ENCODE measurements at places on chromosomes 3 and 15.

DNA sequence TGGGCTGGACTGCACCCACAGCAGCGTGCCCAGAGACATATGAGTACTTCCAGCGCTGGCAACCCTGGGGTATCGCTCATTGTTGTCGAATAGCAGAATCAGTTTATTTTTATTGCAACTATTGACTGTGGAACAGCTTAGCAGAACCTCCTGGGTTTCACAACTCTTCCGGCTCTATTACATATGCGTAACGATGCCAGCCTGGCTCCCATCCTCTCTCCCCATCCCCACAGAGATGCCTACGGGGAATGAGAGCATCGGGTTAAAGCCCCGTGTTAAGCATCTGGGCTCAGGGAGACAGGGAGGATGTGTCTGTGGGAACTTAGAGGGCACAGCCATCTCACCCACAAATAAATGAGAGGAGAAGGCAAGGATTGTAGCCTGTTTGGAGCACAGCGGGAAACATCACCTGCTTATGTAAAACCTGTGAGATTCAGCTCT lies 76.6 kb upstream of the DLG1 start:
- no peak for DNase-seq

- DNase-seq: no peak
Observed at GRCh38 chr15:99058421-99058870, 46.4 kb upstream of the SYNM start.

DNA sequence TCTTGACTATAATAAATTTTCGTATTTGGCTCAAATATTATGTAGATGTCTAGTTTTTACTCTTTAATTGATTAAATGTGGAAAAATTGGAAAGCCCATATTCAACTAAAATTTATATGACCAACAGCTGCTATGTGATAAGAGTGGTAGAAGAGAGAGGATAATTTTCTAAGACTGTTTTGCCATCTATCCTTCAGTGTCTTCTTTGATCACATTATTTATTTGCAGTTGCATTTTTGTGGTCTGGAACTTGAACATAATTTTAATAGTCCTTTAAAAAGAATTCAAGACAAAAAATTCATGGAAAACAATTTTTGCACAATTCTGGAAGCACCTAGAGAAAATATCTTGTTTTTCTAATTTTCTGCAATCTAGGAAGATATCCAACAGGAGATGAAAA lies 213.3 kb upstream of the THBS1 start:
- DNase-seq: no peak

- DNase-seq: no peak
Observed at GRCh38 chr3:183295211-183295610, 42.2 kb downstream of the B3GNT5 start.

DNA sequence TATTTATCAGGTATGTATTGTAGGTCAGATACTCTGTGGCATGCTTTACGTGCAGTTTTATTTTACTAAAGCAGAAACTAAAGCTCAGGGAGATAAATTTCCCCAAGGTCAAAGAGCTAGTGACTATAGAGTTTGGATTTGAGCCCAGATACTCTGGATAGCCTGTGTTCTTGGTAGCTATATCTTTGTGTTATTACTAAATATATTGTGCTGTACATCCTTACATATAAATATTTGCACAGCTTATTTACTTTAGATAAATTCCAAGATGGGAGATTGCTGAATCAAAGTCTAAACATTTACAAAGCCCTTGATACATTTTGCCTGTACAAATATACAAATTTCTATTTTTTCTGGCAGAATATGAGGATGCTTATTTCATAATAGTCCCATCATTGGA lies 660.9 kb upstream of the NAALADL2 start:
- no peak for DNase-seq

- DNase-seq: no peak
Observed at GRCh38 chr3:58333206-58334012, 717 bp downstream of the PXK start.

DNA sequence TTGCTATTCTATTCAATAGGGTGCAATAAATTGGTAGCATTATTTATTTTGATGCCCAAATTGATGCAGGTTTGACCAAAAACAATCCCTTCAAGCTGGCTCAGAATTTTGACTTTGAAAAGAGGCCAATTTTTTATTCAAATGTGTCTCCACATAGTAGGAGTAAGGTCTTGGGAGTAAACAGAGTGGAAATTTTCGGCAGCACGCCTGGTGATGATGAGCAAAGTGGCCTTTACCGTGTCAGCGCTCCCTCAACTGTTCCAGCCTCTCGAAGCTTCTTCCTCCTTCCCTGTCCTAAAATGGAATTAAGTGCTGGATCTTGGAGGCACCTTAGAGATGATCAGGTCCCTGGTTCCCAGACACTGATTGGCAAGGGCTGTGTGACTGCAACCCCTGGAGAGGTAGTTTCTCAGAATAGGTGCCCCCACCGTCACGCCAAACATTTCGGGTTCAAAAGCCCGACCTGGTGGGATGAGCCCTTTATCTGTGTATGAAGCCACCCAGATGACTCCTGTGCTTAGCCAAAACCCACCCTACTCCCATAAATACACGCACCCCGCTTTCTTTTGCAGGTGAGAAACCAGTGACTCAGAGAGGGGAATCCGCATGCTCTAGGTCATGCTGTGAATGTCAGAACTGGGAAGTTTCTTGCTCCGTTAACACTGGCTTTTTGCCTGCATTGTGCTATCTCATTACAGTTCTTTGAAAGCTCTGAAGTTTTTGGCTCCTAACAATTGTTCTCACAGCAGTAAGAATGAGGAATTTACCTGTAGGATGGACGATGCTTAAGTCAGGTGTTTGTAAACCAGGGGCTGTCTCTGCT lies 89.1 kb downstream of the CRYGS start:
- DNase-seq: no peak

DNA sequence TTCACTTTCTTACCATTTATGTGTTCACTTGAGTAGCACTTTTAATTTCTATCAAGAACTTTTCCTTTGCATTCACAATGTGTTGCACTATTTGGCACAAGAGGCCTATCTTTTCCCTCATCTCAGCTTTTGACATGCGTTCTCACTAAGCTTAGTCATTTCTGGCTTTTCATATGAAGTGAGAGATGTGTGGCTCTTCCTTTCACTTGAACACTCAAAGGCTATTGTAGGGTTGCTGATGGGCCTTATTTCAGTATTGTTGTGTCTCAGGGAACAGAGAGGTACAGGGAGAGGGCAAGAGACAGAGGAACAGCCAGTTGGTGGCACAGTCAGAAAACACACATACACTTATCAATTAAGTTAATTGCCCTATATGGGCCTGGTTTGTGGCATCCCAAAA lies 127.4 kb upstream of the MLF1 start:
- DNase-seq: no peak

DNA sequence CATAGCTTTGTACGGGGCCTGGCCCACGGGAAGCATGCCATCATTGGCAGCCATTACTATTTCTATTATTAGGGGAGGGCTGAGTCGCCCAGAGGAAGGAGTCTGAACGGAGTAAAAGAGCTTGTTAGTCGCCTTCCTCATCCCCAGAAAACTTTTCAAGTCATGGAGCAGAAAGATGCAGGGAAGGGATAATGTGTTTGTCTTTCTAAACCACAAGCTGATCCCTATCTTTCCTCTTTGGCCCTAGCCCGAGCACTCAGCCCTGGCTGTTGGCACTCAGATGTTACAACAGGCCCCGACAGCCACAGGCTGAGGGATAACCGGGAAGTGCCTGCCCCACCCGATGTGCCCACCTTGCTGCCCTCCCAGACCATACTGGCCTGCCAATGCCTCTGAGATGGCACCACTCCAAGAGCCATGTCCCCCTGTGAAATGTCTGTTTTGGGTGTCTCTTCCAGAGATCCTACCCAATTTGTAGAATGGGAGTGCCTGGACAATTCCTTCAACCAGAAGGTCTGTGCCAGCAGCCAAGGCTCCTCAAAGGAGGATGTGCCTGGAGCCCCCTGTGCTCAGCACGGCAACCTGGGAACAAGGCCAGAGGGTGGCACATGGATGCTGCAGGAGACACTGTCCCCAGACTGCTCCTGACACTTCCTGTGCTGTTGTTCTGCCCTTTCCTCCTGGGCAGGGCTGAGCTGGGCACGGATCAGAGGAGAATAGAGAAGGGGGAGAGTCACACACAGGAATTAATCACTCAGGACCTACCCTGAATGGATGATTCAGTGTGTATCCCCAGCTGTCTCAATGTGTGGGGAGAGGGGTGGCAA lies 10.8 kb downstream of the PAK6 start:
- DNase-seq: no peak

DNA sequence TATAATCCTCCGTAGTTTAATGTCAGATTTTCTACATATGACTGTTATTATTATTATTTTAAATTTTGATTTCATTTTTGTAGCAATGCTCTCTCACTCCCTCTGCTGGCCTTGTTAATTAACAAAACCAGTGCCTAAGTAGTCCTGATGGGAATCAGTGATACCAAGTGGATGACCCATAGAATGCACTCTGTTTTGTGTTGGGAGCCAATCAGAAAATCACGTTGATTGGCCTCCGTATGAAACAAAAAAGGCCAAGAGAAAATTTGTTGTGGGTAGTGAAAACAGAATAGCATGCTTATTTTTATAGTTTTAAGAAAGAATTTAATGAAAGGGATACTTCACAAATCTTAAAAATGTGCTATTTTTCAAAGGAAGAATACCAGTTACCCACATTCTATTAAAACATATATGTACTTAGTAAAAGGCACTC lies 34.4 kb upstream of the MEIS2 start:
- DNase-seq: no peak

- DNase-seq: no peak
Observed at GRCh38 chr3:43248185-43248583, 38.2 kb upstream of the SNRK start.

GRCh38 chr15:72341361-72341760 lies 21.4 kb upstream of the CELF6 start:
- DNase-seq: no peak

DNA sequence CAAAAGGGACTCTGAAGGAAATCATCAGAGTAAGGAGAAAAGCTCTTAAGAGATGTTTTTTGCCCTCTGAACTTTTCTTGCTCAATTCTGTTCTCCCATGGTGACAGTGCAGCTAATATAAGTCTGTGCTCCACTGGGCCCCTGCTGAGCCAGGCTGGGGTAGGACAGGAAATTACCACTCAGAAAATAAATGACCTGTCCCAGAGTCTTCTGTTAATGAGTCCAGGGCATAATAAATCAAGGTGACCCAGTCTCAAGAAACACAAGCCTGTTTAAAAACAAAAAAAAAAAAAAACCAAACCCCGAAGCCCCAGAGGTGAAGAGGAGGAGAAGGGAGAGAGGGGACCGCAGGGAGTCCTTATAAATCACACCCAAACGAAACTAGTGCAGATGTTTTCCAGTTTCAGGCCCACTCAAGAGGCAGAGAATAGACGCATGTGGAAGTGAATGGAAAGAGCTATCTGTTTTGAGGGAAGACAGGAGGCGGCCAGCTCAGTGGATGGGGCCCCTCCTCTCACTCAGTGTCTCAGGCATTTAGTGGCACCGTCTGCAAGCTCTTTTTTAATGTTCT lies 59.8 kb upstream of the BOC start:
- no peak for DNase-seq

DNA sequence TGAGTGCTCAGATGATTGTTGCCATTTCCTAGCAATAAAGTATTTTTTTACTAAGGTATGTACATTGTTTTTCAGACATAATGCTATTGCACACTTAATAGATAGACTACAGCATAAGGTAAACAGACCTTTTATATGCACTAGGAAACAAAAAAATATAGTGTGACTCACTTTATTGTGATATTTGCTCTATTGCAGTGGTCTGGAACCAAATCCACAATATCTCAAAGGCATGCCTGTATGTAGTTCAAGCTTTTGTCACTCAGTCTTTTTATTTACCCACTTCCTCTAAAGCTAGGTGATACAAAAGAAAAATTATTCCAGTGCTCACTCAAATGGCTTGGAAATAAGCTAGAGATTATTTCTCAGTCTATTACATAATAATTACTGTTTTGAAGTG lies 209.9 kb upstream of the VEPH1 start:
- DNase-seq: no peak

DNA sequence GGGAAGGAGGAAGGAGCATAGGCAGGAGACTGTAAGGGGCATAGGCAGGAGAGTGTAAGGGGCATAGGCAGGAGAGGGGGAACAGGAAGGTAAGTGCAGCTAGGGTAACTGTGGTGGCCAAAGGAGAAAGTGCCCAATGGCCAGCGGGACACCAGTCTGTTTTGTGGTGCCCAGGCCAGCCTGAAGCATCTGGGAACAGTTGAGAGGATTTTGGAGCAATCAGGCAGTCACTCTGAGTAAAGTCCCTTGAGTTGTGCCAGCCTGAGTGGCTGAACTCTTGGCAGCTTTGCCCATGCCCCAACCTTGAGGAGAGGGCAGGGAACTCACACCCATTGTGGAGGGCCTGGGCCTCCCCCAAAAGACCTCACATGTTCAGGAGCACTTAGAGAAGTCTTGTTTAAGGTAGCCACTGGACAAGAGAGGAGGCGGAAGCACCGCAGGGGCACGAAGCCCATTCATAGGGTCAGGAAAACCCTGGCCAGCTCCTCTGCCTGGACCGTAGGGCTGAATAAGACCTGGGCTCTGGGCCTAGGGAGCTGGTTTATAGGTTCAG lies 3.5 kb upstream of the TGM5 start:
- DNase-seq: no peak

DNA sequence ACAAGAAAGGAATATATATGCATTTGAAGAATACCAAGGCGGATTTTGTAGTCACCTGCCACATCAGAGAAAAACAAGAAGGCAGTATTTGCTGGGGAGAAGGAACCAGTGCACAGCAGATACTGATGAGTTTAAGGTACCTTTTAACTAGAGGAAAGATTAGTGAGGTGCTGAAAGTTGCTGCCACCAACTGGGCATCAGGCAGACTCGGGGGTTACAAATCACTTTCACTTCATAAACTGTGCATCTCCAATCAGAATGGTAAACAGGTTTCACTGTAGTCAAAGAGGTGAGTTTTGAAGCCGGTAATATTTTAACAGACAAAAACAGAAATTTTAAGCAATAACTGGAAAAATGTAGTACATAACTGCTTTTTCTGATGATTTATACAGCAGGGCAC lies 4.1 kb downstream of the FBN1 start:
- no peak for DNase-seq

DNA sequence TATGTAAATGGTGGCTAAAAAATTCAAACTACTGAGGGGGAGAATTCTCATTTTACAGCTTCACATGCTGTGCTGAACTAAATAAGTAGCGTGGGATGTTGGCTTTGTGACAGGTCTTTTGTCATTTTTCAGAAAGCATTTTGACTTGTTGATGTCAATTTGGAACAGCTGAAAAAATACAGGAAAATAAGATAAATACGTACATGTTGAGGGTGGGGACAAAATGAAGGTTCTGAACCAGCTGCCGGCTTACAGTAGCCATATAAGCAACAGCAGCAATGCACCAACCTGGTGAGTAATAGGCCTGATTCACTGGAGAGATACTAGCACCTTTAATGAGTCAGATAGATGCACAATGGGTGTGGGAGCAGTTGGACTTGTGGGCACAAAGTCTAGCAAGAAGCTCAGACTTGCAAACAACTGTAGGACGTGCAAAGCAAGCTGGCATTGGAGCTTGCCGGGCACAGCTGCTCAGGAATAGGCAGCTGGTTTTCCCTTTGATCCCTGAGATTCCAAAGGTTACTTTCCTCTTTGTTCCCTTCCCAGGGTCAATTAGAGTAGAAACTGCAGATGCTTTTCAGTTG lies 12.9 kb downstream of the B3GNT5 start:
- peak; percentile 27 for DNase-seq

GRCh38 chr3:190996181-190996775 lies 133.8 kb upstream of the GMNC start:
- DNase-seq: no peak

Data from HFF-Myc (cell line).